Activated CD4-positive, alpha-beta T cell treated with anti-CD3 and anti-CD28 coated beads, Interleukin-10, Interleukin-2, amounts not matched to agents 100 ng/mL and 50 ng/mL, durations not matched to agents 16 hours and 8 hours (primary cell): ENCODE measurements at places on chromosomes 2 and 18.
A peak's percentile ranks its signal among the peaks of the same experiment; 100 is the strongest.

DNA sequence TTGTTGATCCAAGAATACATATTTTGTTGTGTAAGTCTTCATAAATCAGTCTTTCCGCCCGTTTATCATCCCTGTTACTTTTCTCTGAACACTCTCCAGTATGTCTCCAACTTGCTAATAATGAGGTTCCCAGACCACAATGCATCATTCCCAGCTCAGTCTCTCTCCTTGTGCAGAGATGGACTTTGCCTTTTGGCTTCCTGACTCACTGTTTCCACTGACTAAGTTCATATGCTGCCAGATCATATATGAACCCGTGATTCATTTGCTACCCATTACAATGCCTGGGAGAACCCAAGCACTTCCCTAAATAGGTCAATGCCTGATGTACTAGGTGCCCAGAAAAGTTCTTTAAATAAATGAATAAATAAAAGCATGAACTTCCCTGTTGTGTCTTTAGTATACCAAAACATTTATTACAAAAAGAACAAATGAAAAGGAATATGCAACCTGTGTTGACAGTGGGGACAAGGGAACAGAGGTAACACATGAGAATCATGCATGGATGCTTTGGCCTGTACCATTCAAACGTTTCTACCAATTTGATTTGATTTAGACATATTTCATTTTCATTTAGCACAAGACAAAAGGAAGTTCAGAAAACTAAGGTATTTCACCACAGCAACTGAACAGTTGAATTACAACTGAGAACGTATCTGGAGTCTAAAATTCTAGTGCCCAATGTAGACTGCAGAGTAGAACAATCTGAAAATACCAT is 215.4 kb upstream of the HNRNPA3 start:
- DNase-seq, result peak; percentile 80

- no peak for DNase-seq
Measured at GRCh38 chr18:40109252-40110049, 1845.6 kb upstream of the PIK3C3 start.

GRCh38 chr18:50073319-50073718 is 121.6 kb downstream of the MYO5B start:
- DNase-seq, result no peak

DNA sequence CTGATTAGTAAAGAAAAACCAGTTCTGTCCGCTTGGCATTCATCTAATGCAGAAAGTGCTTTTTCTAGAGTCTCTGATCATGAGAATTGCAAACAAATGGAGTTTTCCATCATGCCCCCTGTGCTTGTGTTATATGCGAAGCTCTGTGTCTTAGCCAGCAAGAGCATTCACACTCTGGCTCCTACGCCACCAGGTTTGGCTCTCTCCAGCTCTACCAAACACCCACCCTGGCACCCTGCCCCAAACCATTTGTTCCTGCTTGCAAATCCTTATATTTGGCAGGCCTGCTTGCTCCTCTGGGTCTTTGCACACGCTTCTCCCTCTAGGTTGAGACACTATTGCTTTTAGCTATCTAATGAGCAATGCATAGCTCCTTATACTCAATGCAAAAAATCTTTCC is 204.1 kb upstream of the CYRIA start:
- no peak for DNase-seq

- no peak for DNase-seq
Measured at GRCh38 chr18:37259711-37260110, 305.9 kb downstream of the CELF4 start.

DNA sequence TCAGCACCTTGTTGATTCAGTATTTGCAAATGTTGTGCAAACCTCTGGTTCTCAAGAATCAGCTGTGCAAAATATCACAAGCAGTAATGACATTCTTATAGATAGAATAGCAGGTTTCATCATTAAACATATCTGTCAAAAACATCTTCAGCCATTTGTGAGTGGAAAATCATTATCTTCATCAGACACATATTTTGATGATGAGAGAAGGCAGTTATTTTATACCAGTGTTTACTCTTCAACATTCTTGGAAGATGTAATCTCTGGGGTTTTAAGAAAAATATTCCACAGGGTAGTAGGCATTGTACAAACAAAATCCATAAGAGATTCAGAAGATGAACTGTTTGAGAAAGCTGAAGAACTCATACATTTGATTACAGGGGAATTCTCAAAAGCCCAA is 64.3 kb downstream of the FSIP2 start:
- no peak for DNase-seq

DNA sequence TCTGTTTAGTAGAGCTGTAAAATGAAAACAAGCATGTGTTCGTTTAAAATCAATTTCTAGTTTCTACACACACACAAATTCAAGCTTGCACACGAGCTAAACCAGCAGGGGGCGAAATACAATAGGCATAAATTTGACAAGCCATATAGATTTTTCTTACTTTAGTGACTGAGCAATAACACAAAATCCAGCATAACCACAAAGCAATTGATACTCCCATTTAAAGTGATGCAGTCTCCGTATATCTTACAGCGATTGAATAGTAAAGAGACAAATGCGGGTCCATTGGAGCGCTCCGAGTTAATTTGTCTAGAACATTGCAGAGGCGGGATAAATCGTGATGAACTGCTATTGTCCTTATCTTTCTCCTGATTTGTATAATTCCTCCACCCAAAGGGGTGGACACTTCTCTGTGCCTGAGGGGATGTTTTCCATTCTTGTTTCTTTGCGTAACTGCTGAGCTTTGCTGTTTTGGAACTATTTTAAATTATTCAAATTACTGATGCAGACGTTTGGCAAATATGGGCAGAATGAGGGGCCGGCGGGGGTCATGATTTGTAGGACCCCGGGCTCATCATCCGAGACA is 1.2 kb upstream of the AFTPH start:
- peak; percentile 90 for DNase-seq

DNA sequence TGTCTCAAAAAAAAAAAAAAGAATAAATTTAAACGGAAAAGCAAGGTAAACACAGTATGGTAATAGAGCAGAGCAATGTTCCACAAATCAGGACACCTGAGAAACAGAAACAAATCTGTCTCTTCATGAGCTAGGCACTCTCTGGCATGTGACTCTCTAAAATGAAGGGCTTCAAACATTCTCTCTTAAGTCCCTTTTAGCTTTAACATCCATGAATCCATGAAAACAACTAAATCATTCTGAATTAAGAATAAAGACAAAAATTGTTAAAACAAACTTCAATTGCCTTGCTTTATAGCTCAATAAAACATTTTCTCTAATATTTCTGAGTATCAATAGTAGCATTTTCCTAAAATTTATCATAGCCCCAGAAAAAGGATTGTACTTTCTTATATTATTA is 132.1 kb downstream of the NBAS start:
- DNase-seq, result no peak

- DNase-seq, result no peak
Measured at GRCh38 chr2:1450915-1451314, 37.7 kb downstream of the TPO start.

GRCh38 chr2:124151691-124152090 is 126.6 kb downstream of the CNTNAP5 start:
- no peak for DNase-seq
